C1 segment of cervical spinal cord (tissue), 14 donors: ENCODE measurements at places on chromosomes 12 and 14.

- DNase-seq, result no peak
These were observed 10.2 kb upstream of the EDDM3B start for GRCh38 chr14:20757965-20758364.

GRCh38 chr12:6620137-6620884, 13.1 kb upstream of the CHD4 start:
- no peak for DNase-seq

- DNase-seq, result no peak
These were observed 32.4 kb downstream of the CCDC59 start for GRCh38 chr12:82325540-82326336.

DNA sequence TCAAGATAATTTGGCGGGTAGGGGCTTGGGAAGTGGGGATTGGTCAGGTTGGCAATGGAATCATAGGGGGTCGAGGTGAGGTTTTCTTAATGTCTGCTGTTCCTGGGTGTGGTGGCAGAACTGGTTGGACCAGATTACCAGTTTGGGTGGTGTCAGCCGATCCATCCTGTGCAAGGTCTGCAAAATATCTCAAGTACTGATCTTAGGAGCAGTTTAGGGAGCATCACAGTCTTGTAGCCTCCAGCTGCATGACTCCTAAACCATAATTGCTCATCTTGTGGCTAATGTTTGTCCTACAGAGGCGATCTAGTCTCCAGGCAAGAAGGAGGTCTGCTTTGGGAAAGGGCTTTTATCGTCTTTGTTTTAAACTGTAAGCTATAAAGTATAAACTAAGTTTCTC, 868.4 kb downstream of the DIO2 start:
- no peak for DNase-seq

GRCh38 chr14:105911006-105911847, 384.8 kb downstream of the TMEM121 start:
- no peak for DNase-seq

- DNase-seq, result no peak
These were observed 12.1 kb upstream of the SLC10A1 start for GRCh38 chr14:69808919-69809808.

DNA sequence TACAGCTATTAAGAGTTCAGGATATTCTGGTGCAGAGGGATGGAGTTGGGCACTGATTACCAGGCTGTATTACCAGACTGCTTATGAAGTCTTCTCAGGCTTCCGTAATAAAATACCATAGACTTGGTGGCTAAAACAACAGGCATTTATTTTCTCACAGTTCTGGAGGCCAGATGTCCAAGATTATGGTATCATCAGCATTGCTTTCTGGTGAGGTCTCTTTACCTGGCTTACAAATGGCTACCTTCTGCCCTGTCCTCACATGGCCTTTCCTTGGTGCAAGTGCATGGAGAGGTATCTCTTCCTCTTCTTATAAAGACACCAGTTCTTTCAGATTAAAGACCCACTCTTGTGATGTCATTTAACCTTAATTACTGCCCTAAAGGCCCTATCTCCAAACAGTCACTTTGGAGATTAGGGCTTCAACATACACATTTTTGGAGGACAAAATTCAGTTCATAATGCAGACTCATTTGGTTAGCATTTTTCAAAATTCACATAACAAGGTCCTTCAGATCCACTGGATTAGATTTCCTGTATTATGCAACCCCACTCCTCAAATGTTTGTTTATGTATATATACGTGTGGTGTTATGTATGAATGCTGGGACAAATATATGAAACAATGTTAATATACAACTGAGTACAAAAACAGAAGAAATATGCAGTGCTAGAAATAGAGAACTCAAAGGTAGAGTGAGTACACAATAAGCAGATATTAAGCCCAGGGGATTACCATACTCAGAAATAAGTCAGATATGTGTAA, 9.3 kb upstream of the ATP2B1 start:
- DNase-seq, result no peak

DNA sequence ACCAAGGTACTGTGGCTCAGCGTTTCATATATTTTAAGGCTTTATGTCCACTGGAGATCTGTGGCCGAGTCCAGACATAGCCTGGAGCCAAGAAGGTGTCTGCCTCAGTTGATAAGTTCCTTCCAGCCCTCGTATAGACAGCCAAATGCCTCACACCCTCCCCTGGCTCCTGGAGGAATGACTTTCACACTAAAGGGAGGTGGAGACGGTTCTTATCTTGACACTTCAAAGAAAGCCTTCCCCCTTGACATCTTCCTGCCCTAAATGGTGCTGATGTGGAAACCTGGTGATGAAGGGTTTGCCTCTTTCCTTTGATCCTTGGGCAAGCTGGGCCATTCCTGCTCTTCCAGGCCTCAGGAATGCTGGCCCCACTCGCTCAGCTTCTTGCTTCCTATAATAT, 474.8 kb upstream of the TBX3 start:
- DNase-seq, result no peak

DNA sequence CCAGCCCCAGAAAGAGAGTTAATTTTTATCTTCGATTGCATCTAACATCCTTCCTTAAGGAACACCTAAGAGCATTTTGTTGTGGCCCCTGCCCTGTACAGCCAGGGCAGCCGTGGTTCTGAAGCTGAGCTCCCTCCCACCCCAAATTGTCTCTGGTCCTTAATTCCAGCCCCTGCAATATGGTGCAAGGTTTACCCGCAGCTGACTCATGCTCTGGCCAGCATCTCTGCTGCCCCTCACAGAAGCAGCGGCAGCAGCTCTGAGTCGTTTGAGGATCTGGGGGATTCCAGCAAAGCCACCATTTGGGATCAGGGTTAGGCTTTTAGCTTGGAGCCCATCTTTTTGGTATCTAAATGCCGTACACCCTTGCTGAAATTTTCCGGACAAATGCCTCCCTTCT, 3.3 kb downstream of the DLK1 start:
- no peak for DNase-seq

GRCh38 chr12:49503674-49504180, 35.1 kb upstream of the KCNH3 start:
- no peak for DNase-seq

- DNase-seq, result no peak
These were observed 90.0 kb upstream of the EIF5 start for GRCh38 chr14:103243764-103244737.

- DNase-seq, result no peak
These were observed 64.8 kb downstream of the GNS start for GRCh38 chr12:64694130-64695040.

- peak; percentile 31 for DNase-seq
These were observed 41.2 kb downstream of the PRIMA1 start for GRCh38 chr14:93747102-93747501.

GRCh38 chr12:79822475-79822874, 112.4 kb downstream of the PPP1R12A start:
- no peak for DNase-seq

- DNase-seq, result no peak
These were observed 11.1 kb downstream of the GLIPR1L1 start for GRCh38 chr12:75345531-75345930.

DNA sequence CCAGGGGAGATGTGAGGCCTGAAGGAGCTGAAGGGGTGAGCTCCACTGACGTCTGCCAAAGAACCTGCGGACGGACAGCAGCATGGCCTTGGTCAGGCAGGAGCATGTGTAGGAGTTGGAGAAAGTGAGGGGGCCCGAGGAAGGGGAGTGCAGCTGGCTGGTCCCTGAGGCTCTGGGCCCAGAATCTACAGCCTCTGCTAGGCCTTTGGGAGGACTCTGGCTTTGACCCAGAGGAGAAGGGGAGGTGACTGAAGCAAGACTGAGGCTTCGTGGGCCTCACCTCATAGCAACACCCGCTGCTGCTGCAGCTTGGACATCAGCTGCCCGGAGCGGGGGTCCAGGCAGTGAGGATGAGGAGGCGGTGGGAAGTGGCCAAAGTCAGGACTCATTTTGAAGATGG, 216.6 kb upstream of the FKBP4 start:
- DNase-seq, result no peak

- DNase-seq, result no peak
These were observed 146.2 kb upstream of the SLC38A2 start for GRCh38 chr12:46518729-46519128.

DNA sequence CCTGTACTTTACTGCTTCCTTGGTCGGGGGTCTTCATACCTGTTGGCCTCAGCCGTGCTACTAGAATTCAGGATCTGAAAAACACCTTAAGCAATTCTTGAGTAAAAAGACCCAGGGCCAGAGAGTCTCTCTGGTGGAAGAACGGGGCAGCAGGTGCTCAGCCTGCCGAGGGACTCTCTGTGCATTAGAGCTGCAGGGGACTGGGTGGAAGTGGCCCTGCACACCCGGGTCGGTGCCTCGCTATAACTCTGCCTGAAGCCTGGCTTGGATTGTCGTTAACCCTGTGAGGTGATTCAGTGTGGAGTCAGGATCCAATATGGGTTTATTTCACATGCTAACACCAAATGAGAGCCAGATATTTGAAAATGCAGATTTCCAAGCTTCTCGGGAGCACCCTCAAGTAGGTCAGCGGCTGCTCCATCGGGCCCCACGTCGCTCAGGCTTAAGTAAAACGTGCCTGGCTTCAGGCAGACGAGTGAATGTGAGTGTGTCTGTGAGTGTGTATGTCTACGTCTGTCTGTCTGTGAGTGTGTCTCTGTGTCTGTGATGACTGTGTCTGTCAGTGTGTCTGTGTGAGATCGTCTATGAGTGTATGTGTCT, 35.1 kb upstream of the C14orf180 start:
- no peak for DNase-seq

- DNase-seq, result peak; percentile 55
These were observed 24.4 kb downstream of the CD9 start for GRCh38 chr12:6224550-6224949.

GRCh38 chr12:39402922-39403321, 40.0 kb downstream of the KIF21A start:
- DNase-seq, result no peak

DNA sequence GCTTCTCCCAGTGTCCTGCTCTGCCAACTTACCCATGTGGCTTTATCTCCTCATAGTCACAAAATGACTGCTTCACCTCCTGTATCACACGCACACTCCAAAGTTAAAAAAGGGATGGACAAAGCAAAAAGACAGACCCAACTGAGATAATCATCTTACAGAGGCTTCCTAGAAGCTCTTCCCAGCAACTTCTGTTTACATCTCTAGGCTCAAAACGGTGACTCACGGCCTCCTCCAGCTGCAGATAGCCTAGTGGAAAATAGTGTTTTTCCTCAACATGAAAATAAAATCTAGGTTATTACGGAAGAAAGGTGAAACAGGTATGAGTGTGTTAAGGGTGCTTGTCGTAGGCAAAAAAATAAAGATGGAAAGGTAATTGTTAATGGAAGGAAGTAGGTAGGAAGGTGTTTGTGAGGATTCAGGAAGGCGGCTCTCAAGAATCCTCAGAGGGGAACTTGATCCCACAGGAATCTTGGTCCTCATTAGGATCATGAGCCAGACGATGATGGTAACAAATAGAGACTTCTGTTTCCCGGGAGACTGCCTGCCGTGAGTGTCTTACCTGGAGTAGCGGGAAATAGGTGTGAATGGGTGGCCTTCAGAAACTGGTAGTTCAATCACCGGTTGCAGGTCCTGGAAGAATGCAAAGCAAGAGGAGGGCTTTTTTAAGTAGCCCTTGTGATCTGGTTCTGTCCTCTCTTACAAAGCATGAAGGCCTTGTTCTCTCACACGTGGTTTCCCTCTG, 487.5 kb upstream of the TMEM132C start:
- no peak for DNase-seq

GRCh38 chr14:92412912-92413311, 89.9 kb downstream of the SLC24A4 start:
- DNase-seq, result no peak

DNA sequence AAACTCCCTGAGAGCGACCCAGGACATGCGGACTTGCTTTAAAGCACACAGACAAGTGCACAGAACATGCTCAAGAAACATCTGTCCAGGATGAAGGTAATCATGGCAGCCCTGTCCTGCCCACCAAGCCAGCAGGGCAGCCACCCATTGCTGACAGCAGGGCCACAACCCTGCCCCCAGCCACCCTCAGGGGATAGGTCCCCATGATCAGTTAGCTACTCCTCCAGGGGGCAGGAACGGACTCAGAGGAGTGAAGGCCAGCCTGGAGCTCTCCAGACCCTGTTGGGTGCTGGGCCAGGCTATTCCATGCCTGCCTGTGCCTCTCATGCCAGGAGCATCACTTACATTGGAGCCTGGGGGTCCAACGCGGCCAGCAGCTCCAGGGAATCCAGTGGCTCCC, 15.8 kb downstream of the TMEM106C start:
- no peak for DNase-seq

GRCh38 chr12:28024231-28024995, 51.9 kb upstream of the PTHLH start:
- no peak for DNase-seq

DNA sequence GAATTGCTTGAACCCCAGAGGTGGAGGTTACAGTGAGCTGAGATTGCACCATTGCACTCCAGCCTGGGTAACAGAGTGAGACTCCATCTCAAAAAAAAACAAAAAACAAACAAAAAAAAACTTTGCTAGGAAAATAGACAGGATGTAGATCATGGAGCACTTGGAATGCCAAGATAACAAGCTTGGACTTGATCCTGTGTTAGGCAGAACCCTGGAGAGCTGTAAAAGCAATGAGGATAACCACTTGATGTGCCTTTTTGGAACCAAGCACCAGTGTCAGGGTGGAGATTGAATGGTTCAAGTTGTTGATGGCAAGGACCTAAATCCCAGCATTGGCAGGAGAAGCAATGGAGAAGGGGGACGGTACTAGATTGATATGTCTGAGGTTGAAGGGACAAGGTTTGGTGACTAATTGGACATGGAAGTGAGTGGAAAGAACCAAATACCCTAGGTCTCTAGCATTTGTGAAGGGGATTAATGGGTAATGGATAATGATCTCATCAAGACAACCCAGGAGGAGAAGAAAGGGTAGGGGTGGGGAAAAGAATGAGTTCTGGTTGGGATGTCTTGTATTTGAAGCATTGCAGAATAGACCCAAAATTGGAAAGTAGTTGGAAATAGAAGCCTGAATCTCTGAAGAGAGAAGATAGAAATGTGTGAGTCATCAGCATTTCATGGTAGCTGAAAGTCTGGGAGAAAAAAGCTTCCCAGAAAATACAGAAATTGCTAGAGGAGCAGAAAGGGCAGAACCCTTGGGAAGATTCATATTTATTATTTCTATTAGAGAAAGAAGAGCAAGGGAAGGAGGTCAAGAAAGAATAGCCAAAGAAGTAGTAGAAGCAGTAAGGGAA, 176.7 kb downstream of the NUAK1 start:
- DNase-seq, result no peak
